ENCODE measurements at places on chromosomes 11 and 22. TPM values are rescaled to one million over a fixed set of nuclear protein-coding genes. Genes with fewer than 3 reads are reported as not detected.

GRCh38 chr11:76665921-76666351 lies 4.6 kb downstream of the LRRC32 start:
- DNase-seq: peak; percentile 54

GRCh38 chr11:115234794-115235193 lies 269.4 kb downstream of the CADM1 start:
- DNase-seq: no peak

The IGSF9B gene
- under 0.01 TPM for polyA plus RNA-seq

The FOLR2 gene
- 14.1 TPM for polyA plus RNA-seq

The MUC2 gene
- polyA plus RNA-seq: 248 TPM

The WBP2NL gene
- not detected for polyA plus RNA-seq

Data from sigmoid colon (tissue), 7 donors.